ENCODE measurements at places on chromosomes 2 and 18.

GRCh38 chr2:64455545-64455944 lies 1.6 kb downstream of the LGALSL start:
- no peak for DNase-seq

- no peak for DNase-seq
Observed at GRCh38 chr2:230930149-230930780, 5.2 kb upstream of the GPR55 start.

GRCh38 chr2:96783388-96783787 lies 22.7 kb downstream of the CNNM4 start:
- DNase-seq: no peak

DNA sequence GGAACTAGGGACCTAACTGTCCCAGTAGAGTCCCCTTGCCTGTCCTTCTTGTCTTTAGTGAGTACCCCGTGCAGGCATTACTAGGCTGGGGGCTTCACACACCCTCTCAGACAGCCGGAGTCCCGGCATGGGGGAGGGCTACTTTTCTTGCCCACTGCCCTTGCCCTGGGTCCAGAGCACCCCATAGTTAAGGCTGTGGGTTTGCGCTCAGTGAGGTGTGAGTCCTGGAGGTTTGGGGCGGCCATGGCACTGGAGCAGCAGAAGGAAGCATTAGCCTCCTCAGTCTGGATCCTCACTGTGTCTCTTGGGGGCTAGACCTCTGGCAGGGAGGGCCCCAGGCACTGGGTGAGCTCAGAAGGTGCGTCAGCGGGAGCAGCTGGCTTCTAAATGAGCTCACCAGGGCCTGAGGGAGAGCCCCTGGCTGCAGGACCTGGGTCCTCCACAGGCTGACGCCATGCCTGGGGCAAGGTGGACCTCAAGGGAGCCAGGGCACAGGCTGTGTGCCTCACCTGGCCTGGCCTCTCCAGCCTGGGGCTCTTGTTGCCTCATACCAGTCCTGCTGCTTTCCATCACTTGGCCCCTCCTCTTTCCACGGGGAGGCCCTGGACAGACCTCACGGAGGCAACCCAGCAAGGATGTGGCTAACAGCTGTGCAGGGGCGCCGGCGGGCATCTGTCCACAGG lies 27.4 kb downstream of the HS6ST1 start:
- no peak for DNase-seq

GRCh38 chr2:65033178-65033577 lies 23.0 kb upstream of the CEP68 start:
- DNase-seq: no peak

DNA sequence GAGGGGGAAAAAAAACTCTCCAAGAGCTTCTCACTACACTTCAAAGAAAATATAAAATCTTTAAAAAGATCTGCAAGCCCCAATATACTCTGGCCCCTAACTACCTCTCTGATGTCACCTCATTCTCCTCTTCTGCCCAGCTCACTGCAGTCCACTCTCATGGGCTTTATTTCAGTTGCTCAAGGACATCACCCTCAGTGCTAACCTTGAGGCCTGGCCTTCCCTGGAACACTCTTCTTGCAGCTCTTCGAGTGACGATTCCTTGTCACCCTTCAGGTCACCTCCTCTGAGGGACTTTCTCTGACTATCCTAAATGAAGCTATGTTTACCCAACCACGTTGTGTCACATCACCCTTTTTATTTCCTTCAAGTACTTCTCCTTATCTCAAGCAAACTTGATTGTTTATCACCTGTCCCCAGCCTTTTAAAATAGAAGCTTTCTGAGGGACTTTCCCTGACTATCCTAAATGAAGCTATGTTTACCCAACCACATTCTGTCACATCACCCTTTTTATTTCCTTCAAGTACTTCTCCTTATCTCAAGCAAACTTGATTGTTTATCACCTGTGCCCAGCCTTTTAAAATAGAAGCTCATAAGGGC lies 10.4 kb downstream of the RTTN start:
- DNase-seq: no peak

- no peak for DNase-seq
Observed at GRCh38 chr2:47002480-47003381, 87.1 kb upstream of the MCFD2 start.

- DNase-seq: no peak
Observed at GRCh38 chr2:144462266-144462665, 57.7 kb downstream of the ZEB2 start.

DNA sequence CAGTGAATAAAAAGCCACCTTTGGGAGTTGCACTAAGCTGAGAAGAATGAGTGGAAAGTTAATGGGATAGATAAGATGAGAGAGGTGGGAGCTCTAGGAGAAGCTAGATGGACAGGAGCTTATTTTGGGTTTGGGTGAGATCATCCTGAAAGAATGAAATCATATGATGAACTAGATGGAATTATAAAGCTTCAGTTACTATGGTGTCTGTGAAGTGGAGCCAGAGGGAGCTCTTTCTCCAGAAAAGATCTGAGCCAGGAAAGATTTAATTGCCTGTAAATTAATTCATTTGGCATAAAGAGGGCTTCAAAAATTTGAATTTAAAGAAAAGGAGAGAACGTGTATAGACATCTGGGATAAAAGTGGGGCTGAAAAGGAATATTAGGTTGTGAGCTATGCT lies 10.3 kb downstream of the DNAH6 start:
- no peak for DNase-seq

DNA sequence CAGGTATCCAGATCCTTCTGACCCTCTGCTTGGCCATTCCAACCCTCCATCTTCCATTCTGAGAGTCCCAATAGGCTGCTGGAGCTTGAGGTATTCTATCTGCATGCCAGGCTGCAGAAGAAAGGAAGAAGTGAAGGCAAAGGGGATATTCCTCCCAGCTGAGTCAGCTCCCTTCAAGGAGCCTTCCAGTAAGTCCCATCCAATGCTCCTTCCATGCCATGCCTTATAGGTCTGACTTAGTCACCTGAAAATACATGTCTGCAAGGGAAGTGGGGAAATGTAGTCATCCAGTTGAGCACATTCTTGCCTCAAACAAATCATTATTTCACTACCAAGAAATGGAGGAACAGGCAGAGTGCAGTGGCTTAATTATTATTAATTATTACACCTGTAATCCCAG lies 464.6 kb downstream of the CNTNAP5 start:
- DNase-seq: no peak

GRCh38 chr18:9898792-9899549 lies 13.2 kb downstream of the TXNDC2 start:
- DNase-seq: peak; percentile 19

DNA sequence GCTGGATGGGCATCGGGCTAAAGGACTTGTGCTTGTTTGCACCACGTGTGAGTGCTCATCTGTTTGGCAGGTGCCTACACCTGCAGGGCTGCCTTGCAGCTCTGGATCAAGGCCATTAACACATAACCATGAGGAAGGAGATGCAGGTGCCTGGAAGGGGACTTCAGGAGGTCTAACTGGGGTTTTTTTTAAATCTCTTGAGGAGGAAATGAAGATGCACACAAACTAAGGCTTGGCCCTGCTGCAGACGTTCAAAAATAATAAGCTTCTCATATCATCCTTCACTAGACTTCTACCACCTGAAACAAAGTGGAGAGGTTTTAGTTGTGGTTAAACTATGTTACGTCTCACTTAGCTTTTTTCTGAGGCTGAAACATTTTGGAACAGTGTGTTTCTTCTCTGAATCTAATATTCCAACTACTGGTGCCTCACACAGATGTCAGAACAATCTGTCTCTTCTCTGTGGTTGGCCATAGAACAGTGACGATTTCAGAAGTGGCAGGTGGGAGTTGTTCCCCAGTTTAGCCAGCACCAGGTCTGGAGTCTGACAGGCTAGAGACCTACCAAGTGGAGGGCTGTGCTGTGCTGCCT lies 36.5 kb downstream of the BCL2L11 start:
- DNase-seq: no peak

DNA sequence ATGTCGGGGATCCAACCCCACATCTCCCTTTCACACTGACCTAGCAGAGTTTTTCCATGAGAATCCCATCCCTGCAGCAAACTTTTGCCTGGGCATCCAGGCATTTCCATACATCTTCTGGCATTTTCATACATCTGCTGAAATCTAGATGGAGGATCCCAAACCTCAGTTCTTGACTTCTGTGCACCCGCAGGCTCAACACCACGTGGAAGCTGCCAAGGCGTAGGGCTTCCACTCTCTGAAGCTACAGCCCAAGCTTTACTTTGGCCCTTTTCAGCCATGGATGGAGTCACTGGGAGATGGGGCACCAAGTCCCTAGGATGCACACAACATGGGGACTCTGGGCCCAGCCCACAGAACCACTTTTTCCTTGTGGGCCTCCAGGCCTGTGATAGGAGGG lies 32.2 kb upstream of the TEX51 start:
- DNase-seq: no peak

DNA sequence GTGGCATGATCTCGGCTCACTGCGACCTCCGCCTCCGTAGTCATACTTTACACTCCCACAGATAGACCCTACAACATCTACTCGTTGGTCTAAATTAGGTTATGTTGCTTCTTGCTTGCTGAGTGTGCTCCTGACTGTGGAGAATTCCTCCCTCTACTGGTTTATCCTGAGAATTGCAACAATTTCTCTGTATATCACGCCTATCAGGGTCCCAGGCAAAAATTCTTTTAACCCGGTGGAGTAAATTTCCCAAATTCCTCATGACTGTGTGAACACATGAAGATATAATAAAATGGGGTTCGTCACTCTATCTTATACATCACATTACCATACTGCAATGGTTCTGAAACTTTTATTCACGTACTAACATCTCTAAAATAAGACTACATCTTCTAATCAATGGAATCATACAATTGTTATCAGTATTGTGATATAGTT lies 156.7 kb downstream of the EVA1A start:
- DNase-seq: no peak

GRCh38 chr2:121185571-121186074 lies 99.4 kb downstream of the TFCP2L1 start:
- DNase-seq: no peak

DNA sequence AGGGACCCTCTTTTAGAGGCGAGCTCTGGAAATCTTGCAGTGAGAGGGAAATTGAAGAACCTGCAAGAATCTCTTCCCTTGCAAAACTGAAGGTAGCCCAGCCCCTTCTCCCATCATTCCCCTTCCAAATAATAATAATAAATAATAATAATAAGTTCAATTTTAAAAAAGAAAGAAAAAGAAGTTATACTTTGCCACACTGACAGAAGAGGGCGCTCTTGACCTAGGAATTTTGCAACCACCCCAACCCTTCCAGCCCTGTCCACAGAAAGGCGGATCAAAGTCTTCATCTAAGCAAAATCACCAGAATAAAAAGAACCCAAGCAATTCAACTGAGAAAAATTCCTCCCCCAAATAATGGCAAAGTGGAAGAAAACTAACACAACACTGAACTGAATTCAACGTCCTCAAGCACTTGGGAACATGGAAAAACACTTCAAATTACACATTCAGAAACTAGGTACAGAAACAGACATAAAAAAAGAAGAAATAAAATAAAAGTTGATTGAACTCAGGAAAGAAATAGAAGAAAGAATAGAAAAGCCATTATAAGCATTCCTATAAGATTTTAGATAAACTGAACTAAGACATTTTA lies 98.9 kb upstream of the GLS start:
- DNase-seq: peak; percentile 28

DNA sequence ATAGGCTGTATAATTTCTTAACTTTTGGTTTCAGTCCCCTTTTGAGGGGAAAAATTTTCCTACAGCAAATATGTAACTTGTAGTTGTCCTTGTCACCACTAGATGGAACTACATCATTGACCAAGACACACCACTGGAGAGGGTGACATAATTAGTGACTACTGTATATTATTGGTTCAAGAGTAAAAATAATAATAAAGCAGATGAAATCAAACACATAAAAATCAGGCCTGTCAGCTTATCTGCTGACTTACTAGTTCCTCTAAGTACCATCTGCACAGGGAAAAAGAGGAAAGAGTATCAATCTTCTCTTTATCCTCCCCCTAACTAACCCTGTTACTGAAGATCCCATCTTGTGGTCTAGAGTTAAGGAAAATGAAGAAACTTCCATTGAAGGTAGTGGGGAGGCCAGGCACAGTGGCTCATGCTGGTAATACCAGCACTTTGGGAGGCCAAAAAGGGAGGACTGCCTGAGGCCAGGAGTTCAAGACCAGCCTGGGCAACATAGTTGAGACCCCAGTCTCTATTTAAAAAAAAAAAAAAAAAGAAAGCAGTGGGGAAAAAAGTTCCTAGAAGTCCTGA lies 29.6 kb upstream of the ENOSF1 start:
- peak; percentile 23 for DNase-seq

- DNase-seq: no peak
Observed at GRCh38 chr2:239229545-239230279, 171.1 kb downstream of the HDAC4 start.

- DNase-seq: no peak
Observed at GRCh38 chr2:113709022-113709421, 47.4 kb downstream of the SLC35F5 start.

DNA sequence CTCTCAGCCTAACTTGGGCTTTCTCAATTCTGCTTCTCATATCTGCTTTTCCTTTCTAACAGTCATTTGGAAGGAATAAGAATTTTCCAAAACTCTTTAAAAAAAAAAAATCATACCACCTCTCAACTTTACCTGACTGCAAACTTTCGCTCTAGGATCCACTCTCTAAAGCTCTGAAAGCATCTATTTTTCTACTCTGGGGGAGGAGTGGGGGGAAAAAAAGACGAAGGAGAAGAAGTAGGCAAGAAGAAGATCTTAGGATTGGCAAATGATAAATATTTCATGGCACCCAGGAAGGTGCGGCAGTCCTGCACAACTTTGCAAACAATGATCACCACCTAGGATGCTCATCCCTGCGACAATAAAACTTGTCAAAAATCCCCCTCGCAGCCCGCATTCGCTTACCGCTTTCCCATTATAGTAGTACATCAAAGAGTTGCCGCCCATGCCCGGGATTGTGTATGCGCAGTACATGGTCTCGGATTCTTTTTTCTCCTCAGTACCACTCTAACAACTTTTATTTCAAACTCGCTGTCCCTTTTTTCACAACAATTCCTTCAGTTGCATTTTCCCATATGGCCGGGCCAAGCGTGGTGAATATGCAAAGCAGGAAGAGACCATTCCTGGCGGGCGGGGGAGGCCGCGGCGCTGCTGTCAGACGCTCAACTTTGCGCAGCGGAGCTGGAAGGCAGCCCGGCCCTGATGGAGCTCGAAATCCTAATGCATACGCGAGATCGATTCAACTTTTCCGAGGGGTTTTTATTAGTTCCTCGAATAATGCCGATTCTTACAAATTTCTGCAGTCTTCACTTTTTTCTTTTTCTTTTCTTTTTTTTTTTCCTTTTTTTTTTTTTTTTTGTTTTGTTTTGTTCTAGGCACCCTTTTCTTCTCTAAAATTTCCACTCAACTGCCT lies 266.5 kb downstream of the TCF4 start:
- DNase-seq: peak; percentile 30

- DNase-seq: no peak
Observed at GRCh38 chr2:146982393-146982846, 862.4 kb upstream of the ACVR2A start.

Measured in KG1 (cell line).